Testis (tissue), 5 donors: ENCODE measurements at places on chromosomes 13 and 19. TPM values are rescaled to one million over a fixed set of nuclear protein-coding genes. Genes with fewer than 3 reads are reported as not detected.

The NOP53 gene
- 309 TPM for polyA plus RNA-seq

The SWSAP1 gene
- 4.9 TPM for polyA plus RNA-seq

- H3K27ac ChIP-seq, result peak overlapping the region; percentile 84
- peaks cover 32% of the 10 kb centered on the region for H3K4me1 ChIP-seq
- peak overlapping the region; percentile 73 for H3K4me3 ChIP-seq
- no peaks in the 10 kb centered on the region for H3K36me3 ChIP-seq
- H3K27me3 ChIP-seq, result no peaks in the 10 kb centered on the region
- DNase-seq, result peak; percentile 56
Measured at GRCh38 chr13:99501848-99502301, 603 bp downstream of the TM9SF2 start.

- H3K36me3 ChIP-seq, result no peaks in the 10 kb centered on the region
- no peaks in the 10 kb centered on the region for H3K27me3 ChIP-seq
- H3K4me1 ChIP-seq, result no peaks in the 10 kb centered on the region
- DNase-seq, result no peak
- H3K4me3 ChIP-seq, result no peak overlapping the region
- no peak overlapping the region for H3K27ac ChIP-seq
Measured at GRCh38 chr13:20326276-20326675, 94.2 kb upstream of the GJB6 start.

DNA sequence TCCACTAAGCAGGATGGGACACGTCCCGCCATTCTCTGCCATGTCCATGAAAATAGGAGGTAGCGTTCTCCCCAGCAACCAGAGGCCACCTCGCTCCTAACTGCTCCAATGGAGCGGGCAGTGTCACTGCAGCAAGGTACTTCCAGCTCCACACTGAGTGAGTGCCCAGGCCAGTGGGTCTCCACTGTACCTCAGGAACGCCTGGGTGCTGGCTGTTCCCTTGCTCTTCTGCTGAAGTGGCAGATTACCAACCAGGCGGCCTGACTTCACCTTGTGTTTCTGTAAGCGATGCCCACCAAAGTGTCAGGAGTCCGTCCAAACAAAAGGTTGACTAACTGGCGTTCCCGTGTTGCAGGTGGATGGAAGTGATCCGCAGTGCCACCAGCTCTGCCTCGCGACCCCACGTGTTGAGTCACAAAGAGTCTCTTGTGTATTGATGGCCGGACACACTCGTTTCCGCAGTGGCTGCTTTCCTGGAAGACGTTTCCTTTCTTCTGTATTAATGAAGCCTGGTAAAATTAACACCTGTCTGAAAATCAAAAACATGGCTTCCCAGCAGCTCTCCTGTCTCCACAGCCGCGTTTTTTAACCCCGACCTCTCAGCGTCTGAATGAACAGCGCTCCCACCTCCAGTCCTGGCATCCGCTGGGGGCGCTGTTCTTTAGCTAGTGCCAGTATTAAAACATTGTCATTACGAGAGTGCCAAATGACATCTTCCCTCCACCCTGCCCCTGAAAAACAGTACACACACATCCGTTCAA is 128.8 kb downstream of the STK24 start:
- no peak overlapping the region for H3K4me3 ChIP-seq
- H3K4me1 ChIP-seq, result peaks cover 17% of the 10 kb centered on the region
- peak; percentile 73 for DNase-seq
- no peaks in the 10 kb centered on the region for H3K27me3 ChIP-seq
